ENCODE measurements at places on chromosomes 7 and 10.

GRCh38 chr7:76358481-76359110 lies at the start of gene YWHAG:
TSS of gene YWHAG (minus strand) at chr7:76358991. CDS start at chr7:76358808, 183 bp downstream.
- DNase-seq = peak; percentile 92

GRCh38 chr7:134515569-134516468 lies 11.5 kb upstream of the AKR1B10 start:
- no peak for DNase-seq

DNA sequence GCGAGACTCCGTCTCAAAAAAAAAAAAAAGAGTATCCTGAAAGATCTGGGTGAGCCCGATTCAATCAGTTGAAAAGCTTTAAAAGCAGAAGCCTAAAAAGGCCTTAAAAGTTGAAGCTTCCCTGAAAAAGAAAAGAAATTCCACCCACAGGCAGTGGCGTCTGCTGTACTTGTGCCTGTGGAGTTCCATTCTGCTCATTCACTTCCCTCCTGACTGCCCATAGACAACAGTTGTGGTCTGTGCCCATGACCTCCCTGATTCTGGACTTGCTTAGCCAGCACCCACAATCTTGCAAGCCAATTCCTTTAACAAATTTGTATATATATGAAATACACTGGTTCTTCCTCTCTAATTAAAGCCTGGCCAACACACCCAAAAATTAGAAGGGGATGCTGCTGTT lies 141.7 kb downstream of the DLG5 start:
- DNase-seq = no peak

- no peak for DNase-seq
These were observed 188.8 kb upstream of the TCF7L2 start for GRCh38 chr10:112761256-112761655.

GRCh38 chr10:32413513-32413912 lies 32.4 kb upstream of the CCDC7 start:
- no peak for DNase-seq

- no peak for DNase-seq
These were observed 165.2 kb upstream of the PPP1R3A start for GRCh38 chr7:114084002-114084471.

DNA sequence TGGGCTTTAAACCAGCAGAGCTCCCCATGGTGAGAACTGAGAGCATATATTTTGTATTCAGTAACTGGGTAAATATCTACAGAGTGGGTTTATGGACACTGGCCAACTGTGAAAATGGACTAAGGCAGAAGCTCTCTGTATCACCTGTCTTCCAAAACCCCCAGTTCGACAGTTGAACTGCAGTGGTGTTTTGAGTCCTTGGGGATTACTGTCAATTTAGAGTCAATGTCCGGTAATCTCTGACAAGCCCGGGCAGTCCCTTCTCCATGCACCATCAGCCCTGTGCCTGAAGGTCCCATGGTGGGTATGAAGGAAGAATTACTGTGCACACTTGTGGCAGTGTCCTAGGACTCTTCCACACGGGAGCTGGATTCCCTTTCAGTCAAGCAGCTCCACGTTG lies 235.0 kb downstream of the CCSER2 start:
- DNase-seq = no peak

- DNase-seq = peak; percentile 65
These were observed 8.5 kb downstream of the ITPRIP start for GRCh38 chr10:104329735-104330134.

- DNase-seq = peak; percentile 27
These were observed 15.7 kb upstream of the ARMC3 start for GRCh38 chr10:22911889-22912762.

DNA sequence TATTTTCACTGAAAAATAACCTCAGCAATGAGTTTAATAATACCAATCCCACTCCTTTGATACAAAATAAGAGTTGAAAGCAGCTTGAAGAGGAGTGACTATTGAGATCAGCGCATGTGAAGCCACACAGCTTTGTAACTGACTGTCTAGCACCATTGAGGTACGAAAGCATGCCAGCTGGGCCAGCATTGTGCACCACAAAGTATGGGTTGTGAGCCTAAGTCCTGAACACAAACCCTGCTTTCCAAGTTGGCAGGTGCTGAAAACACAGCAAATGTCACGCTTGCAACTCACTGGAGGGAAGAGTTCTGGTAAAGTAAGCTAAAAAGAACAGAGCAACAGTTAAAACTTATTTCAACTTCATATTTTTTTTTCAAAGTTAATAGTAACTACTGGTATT lies 4.0 kb upstream of the FAM53B start:
- no peak for DNase-seq

- DNase-seq = no peak
These were observed 93.4 kb downstream of the SEMA3C start for GRCh38 chr7:80825499-80825898.

DNA sequence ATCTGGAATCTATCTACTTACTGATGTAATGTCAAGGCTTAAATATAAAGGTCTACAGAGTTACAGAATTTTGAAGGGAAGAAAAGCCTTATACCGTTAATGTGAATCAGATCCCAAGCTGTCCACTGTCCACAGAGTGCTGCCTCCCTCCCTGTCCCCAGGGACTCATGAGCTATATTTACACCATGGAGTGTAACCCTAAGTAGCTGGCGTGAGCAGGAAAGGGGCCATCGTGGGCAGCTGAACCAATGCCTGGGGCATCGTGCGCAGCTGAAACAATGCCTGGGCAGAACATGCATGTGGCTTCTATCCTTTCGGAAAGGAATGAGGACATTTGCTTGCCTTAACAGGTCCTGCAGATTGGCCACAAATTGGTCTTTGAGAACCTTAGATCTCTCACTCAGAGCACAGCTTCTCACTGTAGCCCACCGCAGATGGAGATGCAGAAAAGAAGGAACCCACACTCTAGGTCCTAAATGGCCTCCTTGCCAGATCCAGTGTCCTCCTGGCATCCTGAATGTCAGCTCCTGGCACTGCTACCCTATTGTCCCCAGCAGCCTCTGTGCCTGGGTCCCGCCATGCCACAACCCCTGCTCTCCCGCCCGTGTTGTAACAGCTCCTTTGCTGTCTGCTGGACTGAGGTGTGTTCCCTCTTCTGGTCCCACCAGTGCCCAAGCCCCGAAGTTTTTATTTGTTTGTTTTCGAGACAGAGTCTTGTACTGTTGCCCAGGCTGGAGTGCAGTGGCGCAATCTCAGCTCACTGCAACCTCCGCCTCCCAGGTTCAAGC lies 30.3 kb downstream of the CCDC3 start:
- DNase-seq = no peak

GRCh38 chr10:121926671-121927317 lies 1.0 kb downstream of the ATE1 start:
- DNase-seq = peak; percentile 22

GRCh38 chr10:122435212-122435827 lies 19.1 kb upstream of the ARMS2 start:
- DNase-seq = peak; percentile 62

GRCh38 chr10:59562126-59562525 lies 147.5 kb downstream of the SLC16A9 start:
- DNase-seq = no peak
